ENCODE measurements at places on chromosomes 5 and 9.

DNA sequence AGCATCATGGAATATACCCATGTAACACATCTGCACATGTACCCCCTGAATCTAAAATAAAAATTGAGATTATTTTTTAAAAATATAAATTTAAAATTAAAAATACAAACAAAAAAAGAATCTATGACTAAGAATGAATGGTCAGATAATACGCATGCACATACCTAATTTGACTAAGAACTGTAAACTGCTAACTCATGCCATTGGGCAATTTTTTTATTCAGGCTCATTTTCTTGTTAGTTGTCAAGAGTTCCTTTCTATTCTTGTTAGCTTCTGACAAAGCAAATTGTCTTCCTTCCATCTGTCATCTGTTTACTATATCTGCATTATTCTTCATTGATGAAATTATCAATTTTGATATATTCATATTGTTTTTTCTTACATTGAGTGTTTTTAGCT lies 69.5 kb upstream of the HAND1 start:
- DNase-seq, result no peak

DNA sequence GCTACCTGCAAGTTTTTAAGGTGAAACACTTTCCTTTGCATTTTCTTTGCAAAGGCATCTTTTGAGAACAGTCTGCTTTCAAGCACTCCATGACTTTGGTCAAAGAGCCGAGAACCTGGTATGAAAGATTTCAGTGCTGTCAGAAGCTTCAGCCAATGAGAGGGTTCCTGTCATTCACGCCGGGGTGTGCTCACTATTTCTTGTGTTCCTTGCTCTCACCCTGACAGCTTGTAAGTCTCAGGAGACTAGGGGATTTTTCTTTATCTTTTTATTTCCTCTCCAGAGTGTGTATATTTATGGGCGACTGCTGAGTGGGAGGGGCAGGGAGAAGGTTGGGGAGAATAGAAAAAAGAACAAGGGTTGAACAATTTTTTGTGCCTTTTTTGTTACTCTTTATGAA lies 334.0 kb downstream of the PSAT1 start:
- no peak for DNase-seq

- peak; percentile 19 for DNase-seq
Observed at GRCh38 chr9:122095010-122095767, 2.1 kb upstream of the TTLL11 start.

DNA sequence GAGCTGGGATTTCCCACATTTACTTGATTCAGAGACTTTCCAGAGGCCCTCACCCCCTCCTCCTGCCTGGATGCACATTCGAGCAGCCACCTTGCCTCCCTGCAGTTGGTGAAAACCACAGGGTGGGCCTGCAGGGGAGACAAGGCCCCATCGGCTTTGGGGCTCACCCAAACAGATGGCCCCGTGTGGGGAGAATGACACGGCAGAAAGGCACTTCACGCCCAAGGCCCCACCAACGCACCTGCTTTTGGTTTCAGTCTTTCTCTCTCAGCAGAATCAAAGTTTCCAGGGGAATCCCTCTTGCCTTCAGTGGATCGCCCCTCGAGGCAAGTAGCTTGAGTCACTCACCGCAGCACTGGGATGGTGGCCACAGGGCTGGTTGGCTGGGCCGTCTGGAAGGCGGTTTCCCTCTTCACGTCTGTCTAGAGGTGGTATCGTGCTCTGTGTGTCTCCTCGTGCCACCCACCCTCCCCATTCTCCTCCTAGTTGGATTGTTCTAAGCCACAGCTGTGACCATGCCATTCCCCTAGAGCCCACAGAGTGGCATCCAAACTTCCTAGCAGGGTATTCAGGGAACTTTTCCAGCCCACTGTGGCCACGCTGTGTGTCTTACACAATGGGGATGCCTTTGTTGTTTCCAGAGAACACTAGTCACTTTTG lies 31.8 kb downstream of the SEC61B start:
- DNase-seq, result peak; percentile 70

- DNase-seq, result no peak
Observed at GRCh38 chr9:133306242-133307204, 29.5 kb downstream of the SURF6 start.

GRCh38 chr5:84370176-84370575 lies 14.5 kb downstream of the EDIL3 start:
- DNase-seq, result no peak

DNA sequence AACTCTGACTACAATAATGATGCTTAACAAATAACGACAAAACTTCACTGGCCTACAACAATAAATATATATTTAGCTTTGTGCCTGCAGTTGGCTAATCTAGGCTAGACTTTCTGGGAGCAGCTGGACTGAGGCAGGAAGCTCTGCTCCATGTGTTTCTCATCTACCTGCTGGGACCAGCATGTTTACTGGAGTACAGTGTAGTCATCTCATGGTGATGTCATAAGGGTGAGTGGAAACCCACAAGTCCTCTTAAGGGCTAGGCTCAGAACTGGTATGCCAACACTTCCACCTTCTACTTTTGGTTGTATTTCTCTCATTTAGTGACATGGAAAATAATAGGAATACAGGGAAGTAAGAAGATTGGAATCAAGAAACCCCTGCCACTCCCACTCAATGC lies 85.7 kb upstream of the NIPBL start:
- no peak for DNase-seq

DNA sequence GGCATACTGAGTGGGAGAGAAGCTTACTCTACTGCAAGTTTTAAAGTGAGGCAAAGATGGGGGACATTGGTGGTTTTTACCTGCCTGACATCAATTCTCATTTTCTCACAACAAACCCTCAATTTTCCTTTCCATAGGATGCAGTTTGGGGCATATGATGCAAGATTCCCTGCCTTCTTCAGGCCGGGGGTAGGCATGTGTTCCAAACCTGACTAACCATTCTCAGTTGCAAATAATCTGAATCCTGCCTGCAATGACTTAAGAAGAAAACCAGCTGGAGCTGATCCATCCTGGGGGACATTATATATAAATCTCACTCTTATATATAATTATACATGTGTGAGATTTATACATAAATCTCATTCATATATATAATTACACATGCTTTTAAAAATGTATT lies 223.6 kb upstream of the EFNA5 start:
- DNase-seq, result no peak

DNA sequence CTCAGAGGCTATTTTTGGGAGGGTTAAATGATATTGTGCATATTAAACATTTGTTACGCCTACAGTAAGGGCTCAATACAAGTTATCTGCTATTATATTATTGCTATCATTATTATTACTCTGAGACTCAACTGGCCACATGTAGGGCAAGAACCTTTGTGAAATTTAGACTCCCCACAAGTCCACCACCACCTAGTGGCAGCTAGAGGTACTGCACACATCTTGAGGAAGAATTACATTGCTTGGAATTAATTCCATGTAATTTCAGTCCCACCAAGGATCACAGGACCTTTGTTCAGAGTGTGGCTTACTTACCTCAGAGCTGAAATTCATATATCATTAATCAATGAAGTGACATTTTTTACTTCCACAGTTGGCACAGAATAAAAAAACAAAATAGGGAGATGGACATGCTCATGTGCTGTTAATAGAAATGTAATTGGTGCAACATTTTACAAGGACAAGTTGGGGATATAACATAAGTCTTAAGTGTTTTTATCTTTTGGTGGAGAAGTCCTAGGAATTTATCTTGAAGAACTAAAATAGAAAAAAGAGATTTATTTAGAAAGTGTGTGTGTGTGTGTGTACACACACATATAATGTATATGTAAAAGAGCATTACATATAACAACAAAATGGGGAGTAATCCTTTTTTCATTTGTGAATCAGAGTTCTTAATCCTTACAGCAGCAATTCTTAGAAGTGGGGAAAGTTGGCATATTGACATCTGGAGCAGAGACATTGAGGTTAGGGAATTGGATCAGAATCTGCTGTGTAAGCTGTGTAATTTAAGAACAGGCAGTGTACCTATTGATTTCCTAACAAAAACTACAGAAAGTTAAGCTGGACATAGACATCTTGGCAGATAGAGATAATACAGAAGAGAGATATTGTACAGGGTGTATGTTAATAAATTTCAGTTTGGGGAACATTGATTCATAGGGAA lies 11.2 kb downstream of the MSANTD3 start:
- DNase-seq, result peak; percentile 44

DNA sequence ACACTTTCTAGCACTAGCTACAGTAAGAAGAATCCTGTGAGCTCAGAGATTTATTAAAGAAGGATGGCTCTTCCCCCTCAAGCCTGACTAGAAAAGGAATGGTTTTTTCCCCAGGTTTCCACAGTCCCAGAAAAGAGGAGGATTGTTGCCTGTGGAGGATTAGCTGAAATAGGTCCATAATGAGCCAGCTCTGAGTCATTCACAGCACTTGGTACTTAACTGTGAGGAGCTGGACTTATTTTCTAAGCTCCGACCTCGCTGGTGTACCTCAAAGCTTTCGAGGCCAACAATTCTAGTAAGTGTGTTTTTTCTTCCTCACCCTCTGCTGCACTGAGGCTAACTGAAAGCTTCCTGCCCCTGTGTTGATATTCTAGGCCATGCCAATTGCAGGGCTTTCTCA lies 222.5 kb upstream of the IL12B start:
- no peak for DNase-seq

DNA sequence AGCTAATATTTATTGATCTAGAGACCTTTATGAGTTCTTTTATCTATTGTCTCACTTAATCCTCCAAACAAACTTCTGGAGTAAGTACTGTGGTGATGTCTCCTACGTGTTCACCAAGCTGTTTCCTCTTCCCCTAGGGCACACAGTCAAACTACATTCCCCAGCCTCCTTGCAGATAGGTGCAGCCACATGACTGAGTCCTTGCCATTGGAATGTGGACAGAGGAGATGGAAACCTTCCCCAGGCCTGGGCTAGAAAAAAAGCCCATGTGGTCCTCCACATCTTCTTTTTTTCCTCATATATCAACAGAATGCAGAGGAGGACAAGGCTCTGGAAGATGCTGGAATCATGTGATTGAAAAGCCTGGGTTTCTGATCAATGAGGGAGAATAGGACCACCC lies 88.0 kb downstream of the ANKRD55 start:
- no peak for DNase-seq

- DNase-seq, result no peak
Observed at GRCh38 chr9:95512709-95513095, 4.1 kb downstream of the PTCH1 start.

GRCh38 chr9:77987081-77987656 lies 44.4 kb downstream of the GNAQ start:
- DNase-seq, result no peak

- no peak for DNase-seq
Observed at GRCh38 chr9:89317282-89317681, 1.0 kb upstream of the SECISBP2 start.

DNA sequence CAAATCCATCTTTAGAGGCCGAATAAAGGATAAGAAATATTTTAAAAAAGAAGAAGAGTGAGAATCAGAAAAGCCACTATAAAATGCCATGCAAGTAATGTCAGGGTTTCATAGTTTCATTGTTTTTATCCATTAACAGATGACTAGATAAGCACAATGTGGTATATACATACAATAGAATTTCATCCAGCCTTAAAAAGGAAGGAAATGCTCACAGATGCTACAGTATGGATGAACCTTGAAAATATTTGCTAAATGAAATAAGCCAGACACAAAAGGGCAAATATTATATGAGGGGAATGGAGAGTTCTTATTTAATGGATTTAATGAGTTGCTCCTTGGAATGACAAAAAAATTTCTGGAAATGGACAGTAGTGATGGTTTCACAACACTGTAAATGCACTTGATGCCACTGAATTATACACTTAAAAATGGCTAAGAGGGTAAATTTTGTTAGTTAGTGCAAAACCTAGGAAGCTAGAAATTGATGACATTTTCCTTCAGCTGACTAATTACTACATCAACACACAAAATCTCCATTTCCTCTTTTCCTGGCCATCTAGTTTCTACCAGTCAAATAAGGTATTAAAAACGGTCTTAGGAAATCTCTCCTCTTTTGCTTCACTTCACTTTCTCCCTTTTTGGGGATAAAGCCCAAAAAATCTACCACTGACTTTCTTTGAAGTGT lies 86.6 kb downstream of the GNA14 start:
- DNase-seq, result no peak
